ENCODE measurements at places on chromosomes 2 and 18.

DNA sequence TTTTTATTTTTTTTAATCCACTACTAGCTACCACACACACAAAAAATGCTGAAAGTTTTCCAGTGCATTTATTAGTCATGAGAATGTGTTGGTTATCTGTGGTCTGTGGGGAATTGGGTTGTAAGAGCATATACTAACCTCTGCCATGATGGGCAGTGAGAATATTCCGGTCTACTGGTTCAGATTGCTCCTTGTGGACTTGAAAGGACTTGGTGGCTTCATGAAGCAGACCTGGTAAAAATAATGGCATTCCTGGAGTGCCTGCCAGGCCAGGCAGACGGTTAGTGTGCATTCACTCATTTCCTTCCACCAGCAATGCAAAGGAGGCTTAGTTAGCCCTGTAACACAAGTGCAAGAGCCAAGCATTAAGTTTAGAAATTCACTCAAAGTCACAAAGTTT is 150.8 kb downstream of the THSD7B start:
- no peak for DNase-seq

- DNase-seq, result peak; percentile 20
Measured at GRCh38 chr18:11689669-11690565, 853 bp downstream of the GNAL start.

GRCh38 chr2:150698016-150698661 is 210.7 kb upstream of the RND3 start:
- no peak for DNase-seq

DNA sequence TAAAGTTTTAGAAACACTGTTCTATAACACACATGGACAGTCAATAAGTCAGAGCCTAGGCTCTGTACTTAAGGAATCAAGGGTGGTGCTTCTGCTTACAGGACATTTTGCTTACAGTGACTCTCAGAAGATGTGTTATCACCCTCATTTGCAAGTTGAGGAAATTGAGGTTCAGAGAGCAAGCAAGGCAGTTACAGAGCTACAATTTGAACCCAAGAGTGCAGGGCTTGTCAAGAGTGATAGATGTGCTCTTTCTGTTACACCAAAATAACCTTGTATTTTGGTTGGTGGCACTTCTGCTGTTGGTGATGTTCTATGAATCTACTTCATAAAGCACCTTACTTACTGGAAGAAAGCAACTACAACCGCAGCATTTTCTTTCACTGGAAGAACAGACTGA is 170.2 kb downstream of the THADA start:
- DNase-seq, result no peak

- no peak for DNase-seq
Measured at GRCh38 chr2:235670974-235671787, 177.3 kb downstream of the AGAP1 start.

GRCh38 chr18:34495506-34495905 is 214.6 kb upstream of the DTNA start:
- no peak for DNase-seq

GRCh38 chr18:24187689-24188088 is 48.8 kb downstream of the CABYR start:
- no peak for DNase-seq

Measured in activated CD4-positive, alpha-beta T cell treated with anti-CD3 and anti-CD28 coated beads for 48 hours (primary cell).